ENCODE measurements at places on chromosomes 1 and 21. TPM values are rescaled to one million over a fixed set of nuclear protein-coding genes. Genes with fewer than 3 reads are reported as not detected.
A peak's percentile ranks its signal among the peaks of the same experiment; 100 is the strongest.

GRCh38 chr1:167516404-167517388 is 1.6 kb downstream of the CD247 start:
- no peak for DNase-seq

DNA sequence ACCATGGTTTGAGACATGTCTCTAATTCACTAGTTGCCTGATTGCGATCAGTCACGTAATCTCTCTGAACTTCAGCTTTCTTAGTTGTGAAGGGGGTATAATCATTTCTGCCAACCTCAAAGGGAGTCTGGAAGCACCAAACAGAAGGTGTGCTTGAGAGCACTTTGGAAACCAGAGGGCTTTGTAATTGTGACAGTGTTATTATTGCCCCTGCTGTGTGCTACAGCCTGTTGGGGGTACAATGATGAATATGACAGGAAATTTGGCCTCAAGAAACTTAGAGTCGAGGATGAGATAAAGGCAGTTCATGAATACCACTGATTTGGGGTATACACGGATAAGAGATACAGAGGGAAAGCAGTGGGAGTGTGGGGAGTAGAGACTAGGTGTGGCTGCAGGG is 150.2 kb upstream of the CD34 start:
- DNase-seq = no peak

- DNase-seq = no peak
These were observed 95.9 kb downstream of the PCBP3 start for GRCh38 chr21:45739218-45740087.

DNA sequence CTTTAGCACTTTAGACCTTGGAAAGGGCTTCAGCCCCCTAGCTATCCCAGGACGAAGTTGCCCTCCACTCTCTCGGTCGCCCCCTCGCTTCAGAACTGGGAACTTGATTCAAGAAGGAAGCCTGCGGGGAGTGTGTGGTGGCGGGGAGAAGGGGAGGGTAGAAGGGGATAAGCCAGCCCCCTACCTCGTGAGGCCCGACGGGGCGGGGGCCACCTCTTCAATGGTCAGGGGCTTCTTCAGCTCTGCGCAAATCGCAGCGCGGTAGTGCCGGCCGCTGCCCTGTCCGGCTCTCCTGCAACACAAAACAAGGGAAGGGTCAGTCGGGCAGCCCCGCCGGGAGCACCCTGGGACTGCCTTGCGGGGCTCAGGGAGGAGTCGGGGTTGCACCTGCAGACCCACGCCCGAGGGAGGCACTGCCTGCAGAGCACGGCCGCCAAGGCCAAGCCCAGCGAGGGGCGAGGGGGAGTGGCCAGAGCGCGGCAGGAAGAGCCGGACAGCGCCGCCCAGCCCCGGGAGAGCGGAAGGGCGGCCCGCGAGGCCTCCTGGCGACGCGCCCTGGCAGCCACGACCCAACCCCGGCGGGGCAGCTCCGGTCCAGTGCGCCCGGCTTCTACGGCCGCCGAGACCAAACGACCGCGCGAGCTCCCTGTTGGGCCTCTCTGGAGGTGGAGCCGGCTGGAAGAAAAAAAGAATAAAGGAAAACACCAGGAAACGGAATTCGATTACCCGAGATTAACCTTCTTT is 56.2 kb upstream of the RASAL2 start:
- peak; percentile 87 for DNase-seq

DNA sequence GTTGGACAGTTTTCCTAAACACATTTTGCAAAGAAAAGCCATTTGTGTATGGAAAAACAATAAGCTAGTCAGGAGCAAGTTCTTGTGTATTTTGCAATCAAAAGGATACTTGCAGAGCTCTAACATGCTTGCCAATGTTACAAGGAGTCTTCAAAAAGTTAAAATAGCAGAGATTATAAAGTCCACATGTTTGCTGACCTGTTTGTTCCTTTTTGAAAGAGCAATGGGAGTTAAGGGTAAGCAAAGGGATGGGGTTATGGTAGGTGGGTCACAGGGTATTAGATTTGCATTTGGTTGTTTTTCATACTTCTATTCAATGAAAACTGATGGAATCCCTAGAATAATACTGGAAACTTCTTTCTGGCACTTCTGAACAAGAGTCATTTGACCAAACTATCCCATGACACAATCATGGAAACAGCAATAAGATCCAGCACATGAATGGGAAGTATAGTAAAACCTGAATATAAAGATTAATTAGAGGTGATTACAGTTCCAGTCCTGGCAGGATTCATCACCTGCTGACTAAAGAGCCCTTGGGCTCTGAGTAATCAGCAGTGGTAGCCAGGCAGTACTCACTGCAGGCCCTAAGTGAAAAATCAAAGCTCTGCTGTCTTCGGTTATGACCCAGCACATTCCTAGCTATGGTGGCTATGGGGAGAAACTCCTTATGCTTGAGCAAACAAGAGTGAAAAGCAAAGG is 27.1 kb upstream of the ZC3H11B start:
- peak; percentile 79 for DNase-seq

GRCh38 chr1:21313203-21313885 is 23.1 kb upstream of the ECE1 start:
- DNase-seq = peak; percentile 63

DNA sequence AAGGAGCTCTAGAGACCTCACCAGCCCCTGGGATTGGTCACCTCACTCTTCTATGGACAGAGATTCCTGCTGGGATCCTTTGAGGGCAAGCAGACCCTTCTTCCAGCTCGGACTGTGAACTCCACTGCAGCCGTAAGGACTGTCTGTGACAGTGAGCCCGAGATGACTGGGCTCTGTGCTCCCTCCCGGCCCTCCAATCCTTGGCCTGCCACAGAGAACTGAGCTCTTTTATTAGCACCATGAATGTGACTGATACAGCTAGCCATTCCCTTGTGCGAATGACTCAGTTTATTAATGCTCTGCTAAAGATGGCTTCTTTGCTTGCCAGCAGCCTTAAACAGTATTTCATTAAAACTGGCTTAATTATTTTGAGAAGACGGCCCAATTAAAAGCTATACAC is 194.6 kb upstream of the LMO4 start:
- no peak for DNase-seq

GRCh38 chr1:8426996-8427395 is 109.1 kb downstream of the SLC45A1 start:
- no peak for DNase-seq

GRCh38 chr1:54864460-54865208 is 22.4 kb downstream of the DHCR24 start:
- DNase-seq = no peak

DNA sequence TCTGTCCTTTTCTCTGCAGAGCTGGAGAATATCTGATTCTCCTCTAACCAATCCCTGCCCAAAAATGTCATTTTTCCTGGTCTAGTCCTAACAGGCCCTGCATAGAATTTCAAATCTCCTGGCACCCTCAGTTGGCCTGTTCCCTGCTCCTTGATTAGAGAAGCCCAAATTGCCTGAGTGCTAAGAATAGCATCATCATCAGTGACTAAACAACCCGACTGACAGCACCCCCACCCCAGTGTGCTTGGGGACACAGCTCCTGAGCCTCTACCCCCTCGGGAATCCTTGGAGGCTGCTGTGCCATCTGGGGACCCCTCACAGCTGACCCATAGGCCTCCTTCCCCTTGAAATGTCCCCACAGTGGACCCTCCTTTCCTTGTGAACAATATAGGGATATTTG is 94.4 kb downstream of the DDX20 start:
- DNase-seq = no peak

DNA sequence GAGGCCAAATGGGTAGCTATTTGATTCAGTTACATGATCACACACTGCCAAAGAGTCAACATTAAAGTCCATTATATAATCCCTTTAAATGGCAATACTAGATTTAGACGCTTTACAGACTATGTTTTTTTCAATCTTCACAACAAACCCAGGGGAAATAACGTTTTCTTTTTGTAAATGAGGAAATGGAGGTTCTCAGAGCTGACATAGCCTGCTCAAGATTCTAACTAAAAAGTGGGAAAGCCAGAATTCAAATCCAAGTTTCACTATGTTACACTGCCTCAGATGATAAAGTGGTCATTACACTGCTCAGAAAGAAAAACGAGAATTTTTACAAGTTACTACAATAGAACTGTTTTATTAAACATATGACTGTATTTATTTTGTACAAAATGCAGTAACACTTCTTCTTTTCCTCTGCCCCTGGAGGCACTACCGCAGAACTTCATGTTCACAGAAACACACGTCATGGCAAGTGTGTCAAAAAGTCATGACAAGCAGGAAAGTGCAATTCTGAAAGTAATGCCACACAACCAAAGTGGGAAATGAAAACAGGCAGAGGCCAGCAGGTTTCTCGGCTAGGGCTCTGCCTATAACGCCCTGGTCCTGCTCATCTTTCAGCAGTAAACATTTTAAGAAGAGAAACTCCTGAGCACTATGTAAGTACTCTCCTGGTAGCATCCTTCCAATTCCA is 19.0 kb downstream of the THEMIS2 start:
- DNase-seq = peak; percentile 81

GRCh38 chr1:232435729-232436128 is 194.2 kb downstream of the SIPA1L2 start:
- DNase-seq = peak; percentile 50

- DNase-seq = no peak
These were observed 39.0 kb upstream of the IL20 start for GRCh38 chr1:206826394-206826793.

GRCh38 chr1:223748773-223749733 is 36.7 kb downstream of the CAPN2 start:
- peak; percentile 78 for DNase-seq

- no peak for DNase-seq
These were observed 255.0 kb downstream of the VAV3 start for GRCh38 chr1:107710005-107710404.

- no peak for DNase-seq
These were observed 40.5 kb upstream of the HMGB4 start for GRCh38 chr1:33823401-33823800.

GRCh38 chr1:62476525-62477219 is 39.8 kb downstream of the USP1 start:
- DNase-seq = no peak

DNA sequence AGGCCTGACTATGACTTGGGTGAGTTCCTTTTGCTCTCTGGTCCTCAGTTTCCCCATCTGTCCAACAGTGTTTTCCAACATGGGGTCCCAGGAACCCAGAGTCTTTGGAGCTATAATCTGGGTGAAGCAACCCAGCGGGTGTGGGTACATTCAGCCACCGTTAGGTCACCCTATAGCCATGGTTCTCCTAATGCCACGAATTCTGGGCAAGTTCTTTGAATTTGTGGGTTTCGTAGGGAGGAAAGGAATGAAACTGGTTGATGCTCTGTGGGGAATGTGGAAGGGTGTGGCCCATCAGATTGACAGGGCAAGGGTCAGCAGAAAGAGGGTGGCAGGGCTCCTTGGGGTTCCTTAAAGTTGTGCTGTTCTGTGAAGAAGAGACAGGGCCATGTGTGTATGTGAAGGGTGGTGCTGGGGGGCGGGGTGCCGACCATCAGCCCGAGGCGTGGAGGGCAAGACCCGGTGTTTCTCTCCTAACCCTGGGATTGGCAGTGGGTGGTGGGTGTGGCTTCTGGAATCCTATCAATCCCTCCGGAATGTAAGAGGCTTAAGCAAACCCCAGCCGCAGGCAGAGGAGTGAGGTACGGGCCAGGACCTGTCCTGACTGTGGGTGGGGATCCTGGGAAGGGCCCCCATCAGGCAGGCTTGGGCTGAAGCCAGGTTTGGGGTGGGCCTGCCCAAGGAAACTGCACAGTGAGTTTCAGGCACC is 35.5 kb upstream of the ZNF362 start:
- DNase-seq = no peak

Gene DIO1
- 0.10 TPM for polyA plus RNA-seq

Gene UBL4B
- polyA plus RNA-seq = not detected

Gene NTMT2
- polyA plus RNA-seq = 1.3 TPM

Gene C1orf94
- 0.09 TPM for polyA plus RNA-seq

Gene TRNAU1AP
- polyA plus RNA-seq = 22.3 TPM

Gene LAMC2
- 2.7 TPM for polyA plus RNA-seq

Gene RNU1-3
- not detected for polyA plus RNA-seq

Gene C8A
- not detected for polyA plus RNA-seq
